ENCODE measurements at places on chromosomes 11 and 22.

DNA sequence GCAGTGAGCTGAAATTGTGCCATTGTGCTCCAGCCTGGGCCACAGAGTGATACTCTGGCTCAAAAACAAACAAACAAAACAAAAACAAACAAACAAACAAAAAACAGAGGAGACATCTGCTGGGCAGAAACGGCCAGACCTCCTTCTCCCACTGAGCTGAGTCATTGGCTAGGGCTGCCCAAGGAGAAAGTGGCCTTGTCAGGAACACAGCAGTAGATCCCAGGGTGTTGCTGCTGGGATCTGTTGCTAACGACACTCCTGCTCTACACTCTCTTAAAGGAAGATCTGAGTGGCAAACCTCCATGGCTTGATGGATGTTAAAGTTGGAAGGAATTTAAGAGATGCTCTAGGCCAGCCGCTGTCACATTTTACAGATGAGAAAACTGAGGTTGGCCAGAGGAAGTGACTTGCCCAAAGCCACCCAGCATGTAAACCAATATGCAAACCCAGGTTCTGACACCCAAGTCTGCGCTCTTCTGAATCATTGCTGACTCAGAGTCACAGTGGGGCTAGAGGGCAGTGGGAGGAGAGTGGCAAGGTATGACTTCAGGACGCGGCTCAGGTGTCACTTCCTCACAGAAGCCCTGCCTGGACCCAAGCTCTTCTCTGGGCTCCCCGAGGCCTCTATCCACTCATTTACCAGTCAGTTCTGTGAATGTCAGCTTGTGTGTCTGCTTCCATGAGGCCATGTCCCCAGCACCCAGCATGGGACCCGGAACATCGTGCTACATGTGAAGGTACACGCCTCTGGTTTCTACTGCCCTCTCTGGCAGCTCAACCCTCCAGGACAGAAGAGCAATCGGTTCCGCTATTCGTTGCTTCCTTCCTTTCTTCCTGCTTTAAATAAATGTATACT is 11.3 kb upstream of the GDPD5 start:
- DNase-seq, result no peak

DNA sequence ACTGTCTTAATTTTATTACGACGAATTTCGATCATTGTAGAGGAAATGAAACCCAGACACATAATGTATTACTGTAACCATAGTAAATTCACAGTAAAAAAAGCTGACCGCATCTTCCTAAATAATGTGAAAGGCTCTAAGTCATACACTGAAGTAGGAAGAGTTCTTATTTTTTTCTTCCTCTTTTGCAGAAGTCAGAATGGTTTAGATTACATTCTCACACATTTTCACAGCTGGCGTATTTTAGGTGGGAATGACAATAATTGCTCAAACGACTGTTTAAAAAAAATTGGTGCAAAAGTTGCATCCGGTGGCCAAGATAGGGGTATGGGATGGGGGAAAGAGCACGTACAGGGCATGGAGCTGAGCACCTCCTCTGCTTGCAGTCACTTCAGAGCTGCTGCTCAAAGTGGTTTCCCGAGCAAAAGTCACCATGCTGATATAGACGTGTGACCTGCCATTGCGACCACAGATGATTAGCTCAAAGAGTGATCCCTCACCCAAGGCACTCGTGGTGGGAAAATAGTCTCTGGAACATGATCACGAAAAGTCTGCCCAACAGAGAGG is 35.3 kb downstream of the MMP13 start:
- no peak for DNase-seq

DNA sequence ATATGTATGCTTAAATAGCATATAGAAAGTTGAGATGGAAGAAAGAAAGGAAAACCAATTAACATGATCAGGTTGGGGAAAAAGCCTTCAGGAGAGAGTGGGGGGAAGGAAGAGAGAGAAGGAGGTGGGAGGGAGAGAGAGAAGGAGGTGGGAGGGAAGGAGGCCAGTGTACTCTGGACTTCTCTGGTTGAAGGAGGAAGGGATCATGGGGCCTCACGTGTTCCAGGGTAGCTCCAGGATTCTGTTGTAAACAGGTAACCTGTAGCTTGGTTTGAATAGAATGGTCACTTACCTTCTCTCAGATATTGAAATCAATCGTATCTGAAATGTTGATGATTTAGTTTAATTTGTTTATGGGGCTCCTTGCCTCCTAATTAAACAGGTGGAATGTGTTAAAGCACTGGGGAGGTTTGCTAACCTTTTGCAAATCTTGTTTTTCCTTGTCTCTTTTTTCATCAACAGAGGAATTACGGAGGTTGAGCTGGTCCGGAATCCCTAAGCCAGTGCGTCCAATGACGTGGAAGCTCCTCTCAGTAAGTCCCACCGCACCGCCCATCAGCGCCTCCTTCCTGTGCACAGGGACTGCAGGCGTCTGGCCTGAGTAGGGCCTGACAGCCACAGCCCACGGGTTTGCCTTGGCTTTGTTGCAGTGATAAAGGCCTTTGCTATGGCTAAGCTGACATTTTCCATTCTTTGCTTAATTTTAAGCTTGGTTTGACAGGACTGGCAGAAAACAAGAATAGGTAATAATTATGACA is 115.9 kb downstream of the TBC1D22A start:
- DNase-seq, result no peak

- no peak for DNase-seq
Measured at GRCh38 chr22:19816372-19817119, 38.1 kb downstream of the GNB1L start.

GRCh38 chr11:130278151-130278550 is 36.6 kb downstream of the ZBTB44 start:
- DNase-seq, result no peak

DNA sequence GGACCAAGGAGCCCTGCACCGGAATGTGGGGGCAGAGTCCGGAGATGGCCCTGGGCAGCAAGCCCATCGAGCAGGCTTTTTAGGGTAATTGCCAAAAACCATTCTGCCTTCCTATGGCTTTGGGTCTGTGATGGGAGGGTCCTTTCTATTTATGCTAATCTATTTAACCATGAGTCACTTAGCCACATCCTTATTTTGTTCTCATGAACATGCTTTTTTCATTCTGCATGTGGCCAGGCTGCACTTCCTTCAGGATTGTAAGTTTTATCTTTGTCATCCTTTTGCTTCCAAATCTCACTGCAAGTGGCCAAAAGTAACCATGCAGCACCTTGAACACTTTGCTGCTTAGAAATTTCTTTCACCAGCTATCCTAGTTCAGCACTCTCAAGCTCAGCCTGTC is 88.3 kb downstream of the EFCAB6 start:
- no peak for DNase-seq

- DNase-seq, result no peak
Measured at GRCh38 chr11:8065031-8065430, 16.0 kb upstream of the TUB start.

DNA sequence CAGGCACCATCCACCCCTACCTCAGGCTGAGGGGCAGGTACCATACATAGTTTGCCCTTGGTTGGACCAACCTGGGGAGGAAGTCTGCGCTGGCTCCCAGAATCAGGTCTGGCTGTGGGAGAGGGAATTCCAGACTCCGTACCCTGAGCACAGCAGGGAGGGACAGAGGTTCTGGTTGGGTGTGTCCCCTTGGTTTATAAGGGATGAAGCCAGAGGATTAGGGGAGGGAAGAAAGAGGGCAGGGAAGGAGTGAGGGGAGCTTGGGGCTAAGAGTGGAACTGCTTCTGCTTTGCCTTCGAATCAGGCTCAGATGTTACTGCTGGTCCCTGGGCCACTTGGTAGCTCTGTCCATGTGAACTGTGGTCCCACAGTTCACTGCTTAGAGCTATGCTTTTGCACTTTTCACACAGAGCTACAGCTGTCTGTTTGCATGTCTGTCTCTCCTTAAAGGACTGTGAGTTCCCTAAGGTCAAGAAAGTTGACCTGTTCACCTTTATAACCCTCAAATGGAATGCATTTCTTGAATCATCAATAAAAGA is 9.2 kb downstream of the MMP20 start:
- DNase-seq, result no peak

DNA sequence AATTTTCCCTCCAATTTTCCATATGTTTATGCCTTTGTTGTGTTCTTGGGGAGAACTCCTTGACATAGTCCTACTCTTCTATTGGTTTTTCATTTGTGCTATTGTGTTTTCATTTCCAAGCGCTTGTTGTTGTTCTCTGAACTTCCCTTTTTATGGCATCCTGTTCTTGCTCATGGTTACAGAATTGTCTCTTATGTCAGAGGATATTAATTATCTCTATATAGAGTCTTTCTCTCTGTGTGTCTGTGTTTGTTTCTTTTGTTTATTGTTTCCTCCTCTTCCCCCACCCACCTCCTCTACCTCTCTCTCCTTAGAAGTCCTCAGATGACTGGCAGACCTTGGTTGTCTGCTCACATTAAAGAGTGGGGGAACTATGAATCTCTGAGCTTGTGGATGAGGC is 69.9 kb downstream of the HORMAD2 start:
- no peak for DNase-seq

DNA sequence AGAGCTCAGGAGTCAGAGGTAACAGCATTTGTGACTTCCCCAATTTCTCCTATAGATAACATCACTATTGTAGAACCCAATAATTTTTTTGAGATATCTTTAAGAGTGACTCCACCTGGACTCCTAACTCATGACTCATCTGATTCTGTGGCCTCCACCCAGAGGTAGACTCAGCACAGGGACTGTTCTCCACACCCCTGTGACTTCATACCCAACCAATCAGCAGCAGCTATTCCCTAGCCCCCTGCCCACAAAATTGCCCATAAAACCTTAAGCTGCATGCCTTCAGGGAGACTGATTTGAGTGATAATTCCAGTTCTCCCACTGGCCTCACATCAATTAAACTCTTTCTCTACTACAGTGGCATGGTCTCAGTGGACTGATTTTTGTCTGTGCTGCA is 475.4 kb upstream of the FAT3 start:
- no peak for DNase-seq

DNA sequence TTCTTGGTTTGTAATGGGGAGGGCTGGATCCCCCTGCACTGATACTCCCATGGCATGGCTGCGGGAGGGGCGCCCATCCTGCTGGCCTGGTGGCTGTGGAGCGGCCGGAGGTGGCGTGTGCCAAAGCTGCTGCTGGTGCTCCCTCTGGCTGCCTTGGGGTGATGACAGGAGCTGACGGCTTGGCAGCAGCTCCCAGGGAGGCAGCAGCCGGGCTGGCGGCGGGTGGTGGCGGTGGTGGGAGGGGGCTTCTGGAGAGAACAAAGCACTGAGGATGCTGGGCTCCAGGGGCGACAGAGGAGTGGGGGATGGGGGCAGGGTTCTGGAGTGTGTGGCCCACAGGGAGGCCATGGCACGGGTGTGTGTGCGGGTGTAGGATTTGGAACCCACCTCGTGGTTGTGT is 11.4 kb upstream of the MPPED1 start:
- no peak for DNase-seq

GRCh38 chr22:24515027-24515338 is 19.9 kb downstream of the UPB1 start:
- no peak for DNase-seq

DNA sequence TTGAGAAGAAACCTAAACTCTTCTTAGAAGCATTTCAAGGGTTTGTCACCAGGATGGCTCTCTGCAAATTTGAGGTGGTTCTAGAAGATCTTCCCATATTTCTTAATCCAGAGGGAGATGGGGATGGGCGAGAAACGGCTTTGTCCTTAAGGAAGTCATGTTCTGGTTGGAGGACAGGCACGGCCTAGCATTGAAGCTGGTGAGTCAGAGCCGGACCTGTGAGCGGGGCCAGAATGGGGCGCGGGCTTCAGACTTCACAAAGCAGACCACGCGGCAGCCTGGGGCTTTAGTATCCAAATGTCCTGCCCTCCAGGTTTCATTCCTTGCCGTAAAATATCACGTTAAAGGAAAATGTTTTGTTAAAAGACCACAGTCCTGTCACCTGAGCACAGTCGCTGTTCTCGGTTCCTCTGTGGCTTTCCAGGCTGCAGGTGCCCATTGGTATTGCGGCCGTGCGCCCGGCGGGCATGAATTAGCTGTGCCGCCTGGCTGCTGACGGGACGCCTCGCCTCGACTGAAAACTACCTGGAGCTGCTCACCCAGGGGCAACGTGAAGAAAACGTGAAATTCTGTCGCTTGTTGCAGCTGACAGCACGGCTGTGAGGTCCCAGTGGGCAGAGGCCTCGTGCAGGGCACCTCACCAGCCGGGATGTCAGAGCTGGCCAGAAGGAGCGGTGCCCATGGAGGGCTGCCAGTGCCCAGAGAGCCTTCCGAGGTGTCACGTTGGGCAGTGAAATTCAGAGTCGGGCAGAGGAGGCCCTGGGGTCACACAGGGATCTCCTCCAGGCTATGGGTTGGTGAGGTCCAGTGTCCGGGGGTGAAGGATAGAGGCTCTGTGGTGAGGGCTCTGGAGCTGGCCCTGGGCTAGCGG is 59.0 kb downstream of the LRP5 start:
- no peak for DNase-seq

Data from effector CD4-positive, alpha-beta T cell (primary cell).